ENCODE measurements at places on chromosomes 12 and 14. TPM values are rescaled to one million over a fixed set of nuclear protein-coding genes. Genes with fewer than 3 reads are reported as not detected.

- H3K36me3 ChIP-seq, result no peaks in the 10 kb centered on the region
- H3K4me3 ChIP-seq, result no peak overlapping the region
- H3K27ac ChIP-seq, result no peak overlapping the region
- peaks cover 32% of the 10 kb centered on the region for H3K27me3 ChIP-seq
Observed at GRCh38 chr14:62179367-62180018, 417.3 kb downstream of the SNAPC1 start.

DNA sequence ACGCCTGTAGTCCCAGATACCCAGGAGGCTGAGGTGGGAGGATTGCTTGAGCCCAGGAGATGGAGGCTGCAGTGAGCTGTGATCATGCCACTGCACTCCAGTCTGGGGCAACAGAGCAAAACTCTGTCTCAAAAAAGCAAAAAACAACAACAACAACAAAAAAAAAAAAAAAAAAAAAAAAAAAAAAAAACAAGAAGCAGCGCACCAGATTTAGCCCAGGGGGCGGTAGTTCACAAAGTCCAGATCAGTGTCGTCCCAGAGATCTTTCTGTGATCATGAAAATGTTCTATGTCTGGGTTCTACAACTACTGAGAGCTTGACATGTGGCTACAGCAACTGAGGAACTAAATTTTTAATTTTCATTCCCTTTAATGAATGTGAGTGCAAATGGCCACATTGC, 27.4 kb downstream of the OAS2 start:
- H3K27me3 ChIP-seq, result no peaks in the 10 kb centered on the region
- no peaks in the 10 kb centered on the region for H3K4me1 ChIP-seq
- H3K4me3 ChIP-seq, result no peak overlapping the region
- no peak overlapping the region for H3K27ac ChIP-seq
- no peak for DNase-seq
- peaks cover 13% of the 10 kb centered on the region for H3K36me3 ChIP-seq

GRCh38 chr12:79873201-79873600, 61.7 kb downstream of the PPP1R12A start:
- H3K27ac ChIP-seq, result peak overlapping the region; percentile 11
- peaks cover 7% of the 10 kb centered on the region for H3K36me3 ChIP-seq
- H3K4me3 ChIP-seq, result no peak overlapping the region
- H3K27me3 ChIP-seq, result no peaks in the 10 kb centered on the region

- H3K27ac ChIP-seq, result no peak overlapping the region
- peaks cover 60% of the 10 kb centered on the region for H3K4me1 ChIP-seq
- H3K4me3 ChIP-seq, result peak overlapping the region; percentile 43
- peaks cover 2% of the 10 kb centered on the region for H3K36me3 ChIP-seq
- DNase-seq, result no peak
Observed at GRCh38 chr12:107330831-107331431, 237.6 kb upstream of the CRY1 start.

- no peaks in the 10 kb centered on the region for H3K27me3 ChIP-seq
- no peaks in the 10 kb centered on the region for H3K4me1 ChIP-seq
- no peak overlapping the region for H3K4me3 ChIP-seq
- no peak for DNase-seq
- peaks cover 2% of the 10 kb centered on the region for H3K36me3 ChIP-seq
Observed at GRCh38 chr14:90853116-90853515, 36.9 kb upstream of the TTC7B start.

DNA sequence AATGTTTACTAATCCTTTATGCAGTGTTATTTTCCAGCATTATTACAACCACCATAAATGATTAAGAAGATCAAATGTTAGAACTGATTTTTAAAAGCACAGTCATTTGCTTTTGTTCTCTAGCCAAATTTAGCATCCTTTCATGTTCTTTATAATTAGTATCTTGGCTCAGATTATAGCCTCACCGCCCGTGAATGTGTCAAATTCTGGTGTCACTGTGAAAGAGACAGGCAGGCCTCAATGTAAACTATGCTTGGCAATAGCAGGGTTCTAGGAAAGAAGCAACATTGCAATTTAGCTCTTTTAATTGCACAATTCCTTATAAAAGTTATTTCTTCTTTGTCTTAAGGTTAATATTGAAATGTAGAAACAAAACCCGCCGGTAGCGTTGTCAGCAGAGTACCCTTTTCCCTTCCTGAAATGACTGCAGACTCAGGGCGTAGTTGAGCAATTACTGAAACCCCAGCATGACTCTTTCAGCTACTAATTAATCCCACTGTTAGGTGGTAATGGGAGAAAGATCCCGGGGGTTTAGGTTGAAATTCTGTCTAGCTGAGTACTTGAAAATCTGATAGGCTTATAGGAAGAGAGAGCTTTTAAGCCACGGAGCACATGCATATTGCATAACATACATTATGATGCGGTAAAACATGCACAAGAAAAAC, 1600.5 kb upstream of the SEL1L start:
- no peaks in the 10 kb centered on the region for H3K36me3 ChIP-seq
- no peak for DNase-seq
- no peak overlapping the region for H3K4me3 ChIP-seq
- no peaks in the 10 kb centered on the region for H3K27me3 ChIP-seq
- H3K27ac ChIP-seq, result no peak overlapping the region
- no peaks in the 10 kb centered on the region for H3K4me1 ChIP-seq

- no peak for DNase-seq
- no peaks in the 10 kb centered on the region for H3K27me3 ChIP-seq
- peaks cover 2% of the 10 kb centered on the region for H3K4me1 ChIP-seq
- no peak overlapping the region for H3K4me3 ChIP-seq
- no peak overlapping the region for H3K27ac ChIP-seq
- H3K36me3 ChIP-seq, result peaks cover 13% of the 10 kb centered on the region
Observed at GRCh38 chr12:11891754-11892386, 178.9 kb upstream of the BCL2L14 start.

DNA sequence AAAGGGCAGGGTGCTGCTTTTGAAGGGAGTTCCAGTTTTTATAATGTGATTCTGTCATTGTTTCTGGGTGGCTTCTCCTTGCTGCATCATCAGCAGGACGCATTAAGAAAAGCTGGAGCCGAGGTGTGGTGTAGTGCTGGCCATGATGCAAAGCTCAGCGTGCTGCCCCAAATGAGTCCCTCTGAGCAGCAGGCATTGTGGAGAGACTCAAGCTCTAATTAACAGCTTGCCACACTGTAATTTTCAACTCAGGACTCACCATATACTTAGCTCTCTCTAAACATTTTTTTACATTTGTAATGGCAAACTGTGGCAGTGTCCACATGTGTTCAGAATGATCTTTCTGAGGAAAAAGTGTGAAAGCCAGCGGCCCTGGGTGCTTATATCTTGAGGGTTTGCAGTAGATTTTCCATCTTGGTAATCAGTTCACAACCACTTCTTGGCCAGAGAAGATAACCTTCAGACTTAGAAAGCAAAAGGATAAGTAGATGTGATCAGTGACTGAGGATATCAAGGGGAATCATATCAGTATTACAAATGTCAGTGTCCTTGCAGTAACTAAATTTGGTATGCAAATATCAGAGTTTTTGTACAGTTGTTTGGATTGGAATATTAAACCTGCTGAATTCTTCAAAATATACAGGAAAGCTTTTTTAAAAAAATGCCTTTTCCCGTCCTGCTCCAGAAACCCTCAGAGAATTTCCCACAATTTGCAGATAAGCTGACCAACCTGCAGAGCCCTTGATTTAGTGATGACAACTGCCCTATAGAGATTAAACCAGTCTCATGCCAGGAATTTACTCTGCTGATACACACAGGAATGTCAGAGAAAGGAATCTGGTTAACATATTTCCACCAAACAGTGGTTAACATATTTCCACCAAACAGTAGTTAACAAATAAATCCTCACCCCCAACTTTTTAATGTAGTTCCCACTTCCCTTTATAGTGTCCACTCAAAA, 63.6 kb downstream of the DAAM1 start:
- no peak overlapping the region for H3K4me3 ChIP-seq
- DNase-seq, result no peak
- no peak overlapping the region for H3K27ac ChIP-seq
- H3K27me3 ChIP-seq, result no peaks in the 10 kb centered on the region
- H3K36me3 ChIP-seq, result no peaks in the 10 kb centered on the region

DNA sequence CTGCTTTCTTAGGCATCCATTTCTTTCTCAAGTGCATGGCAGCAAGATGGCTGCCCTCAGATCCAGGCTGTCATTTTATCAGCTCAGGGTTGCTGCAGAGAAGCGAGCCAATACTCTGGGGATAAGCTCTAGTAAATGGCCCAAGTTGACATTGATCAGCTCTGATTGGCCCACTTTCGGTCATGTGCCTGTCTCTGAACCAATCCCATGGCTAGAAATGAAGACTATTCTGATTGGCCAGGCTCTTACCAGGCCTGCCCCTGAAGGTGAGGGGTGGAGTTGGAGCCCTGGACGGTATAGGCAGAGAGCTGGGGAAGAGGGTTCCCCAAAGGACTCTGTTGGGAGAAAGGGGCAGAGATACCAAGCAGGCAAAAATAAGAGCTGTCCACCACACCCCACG, 41.4 kb downstream of the MYO1H start:
- H3K27me3 ChIP-seq, result peaks cover 67% of the 10 kb centered on the region
- DNase-seq, result no peak
- no peak overlapping the region for H3K4me3 ChIP-seq
- no peaks in the 10 kb centered on the region for H3K36me3 ChIP-seq
- H3K4me1 ChIP-seq, result peaks cover 9% of the 10 kb centered on the region
- H3K27ac ChIP-seq, result no peak overlapping the region

- no peak for DNase-seq
- peak overlapping the region; percentile 97 for H3K4me3 ChIP-seq
- peaks cover 4% of the 10 kb centered on the region for H3K36me3 ChIP-seq
- no peaks in the 10 kb centered on the region for H3K27me3 ChIP-seq
- peaks cover 36% of the 10 kb centered on the region for H3K4me1 ChIP-seq
Observed at GRCh38 chr12:53624458-53624857, 1.7 kb downstream of the ATF7 start.

- peaks cover 23% of the 10 kb centered on the region for H3K4me1 ChIP-seq
- H3K36me3 ChIP-seq, result peaks cover 2% of the 10 kb centered on the region
- no peaks in the 10 kb centered on the region for H3K27me3 ChIP-seq
- no peak overlapping the region for H3K4me3 ChIP-seq
- H3K27ac ChIP-seq, result peak overlapping the region; percentile 0
Observed at GRCh38 chr12:112664569-112664968, 127.0 kb upstream of the RPH3A start.

Gene SLC6A12
- not detected for total RNA-seq

Gene PTHLH
- not detected for total RNA-seq

Gene ZC2HC1C
- 0.20 TPM for total RNA-seq

Gene XPOT
- total RNA-seq, result 58.2 TPM

Gene KRT79
- not detected for total RNA-seq

Gene TPPP2
- not detected for total RNA-seq

All from T-helper 17 cell (primary cell).